Stimulated activated CD8-positive, alpha-beta memory T cell treated with anti-CD3 and anti-CD28 coated beads, Interleukin-15, amount 100 ng/mL, for 1 hour (primary cell): ENCODE measurements at places on chromosomes 6 and 20.

DNA sequence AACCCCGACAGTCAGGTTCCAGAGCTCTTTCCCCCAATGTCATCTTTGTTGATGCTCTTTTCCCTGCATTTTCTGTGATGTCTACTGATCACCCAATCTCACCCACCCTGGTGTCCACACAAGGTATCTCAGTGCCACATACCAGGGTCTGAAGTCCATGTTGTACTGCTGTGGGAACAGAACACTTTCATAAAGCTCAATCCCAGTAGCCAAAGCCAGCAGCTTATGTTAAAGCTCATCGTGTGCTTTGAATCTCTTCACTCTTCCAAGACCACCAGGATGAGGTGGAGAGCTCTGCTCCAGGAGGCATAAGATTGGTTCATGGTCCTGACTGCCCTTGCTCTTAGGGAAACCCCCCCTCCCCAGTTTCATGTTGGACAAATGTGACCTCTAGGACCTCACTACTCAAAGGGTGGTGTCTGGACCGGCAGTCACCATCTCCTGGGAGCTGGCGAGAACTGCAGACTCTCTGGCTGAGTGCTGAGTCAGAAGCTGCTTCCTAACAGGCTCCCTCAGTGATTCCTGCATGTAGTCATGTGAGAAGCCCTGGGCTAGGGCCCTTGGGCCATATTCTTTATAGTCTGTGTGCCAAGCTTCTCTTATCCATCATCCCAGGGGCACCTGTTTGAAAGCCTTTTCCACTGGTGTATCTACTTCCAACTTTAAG is 13.4 kb upstream of the CPNE5 start:
- no peak for DNase-seq

GRCh38 chr6:113570161-113570560 is 287.0 kb upstream of the MARCKS start:
- DNase-seq = no peak

DNA sequence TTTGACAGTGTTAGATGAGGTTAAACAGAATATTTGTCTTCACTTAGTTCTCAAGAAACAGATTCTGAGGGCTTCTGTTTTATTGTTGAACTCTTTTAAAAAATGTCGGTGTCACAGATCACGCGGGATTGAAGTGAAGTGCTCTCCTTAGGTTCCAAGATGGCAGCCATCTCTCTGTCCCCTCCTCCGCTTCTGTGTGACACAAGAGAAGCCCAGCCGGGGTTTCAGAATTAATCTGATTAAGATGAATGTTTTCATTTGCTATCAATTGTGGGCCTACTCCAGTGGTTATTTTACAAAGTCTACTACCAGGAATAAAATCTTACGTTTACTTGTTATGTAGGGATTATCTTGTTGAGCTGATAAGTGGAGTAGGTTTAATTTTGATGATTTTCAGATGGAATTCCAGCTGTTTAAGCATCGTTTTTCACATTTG is 10.9 kb downstream of the HIVEP1 start:
- DNase-seq = no peak

- DNase-seq = no peak
These were observed 686.4 kb downstream of the HTR1B start for GRCh38 chr6:76776876-76777275.

DNA sequence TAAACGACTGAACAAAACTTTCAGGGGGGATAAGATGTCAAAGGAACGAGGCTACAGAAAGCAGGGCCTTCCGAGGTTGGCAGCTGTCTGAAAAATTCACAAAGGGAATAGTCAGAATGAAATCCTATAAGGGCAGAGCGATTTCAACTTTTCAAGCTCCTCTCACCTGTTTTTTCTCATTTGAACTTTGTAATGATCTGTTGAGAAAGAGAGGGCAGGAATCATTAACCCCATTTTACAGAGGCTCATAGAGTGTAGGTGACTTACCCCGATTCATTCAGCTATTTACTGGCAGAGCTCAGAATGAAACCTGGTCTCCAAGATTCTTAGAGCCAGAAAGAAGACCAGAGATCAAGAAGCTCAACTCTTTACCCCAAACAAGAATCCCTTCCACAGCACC is 266.1 kb upstream of the ARID1B start:
- no peak for DNase-seq

- DNase-seq = no peak
These were observed 98.9 kb downstream of the OLIG3 start for GRCh38 chr6:137395316-137395715.

DNA sequence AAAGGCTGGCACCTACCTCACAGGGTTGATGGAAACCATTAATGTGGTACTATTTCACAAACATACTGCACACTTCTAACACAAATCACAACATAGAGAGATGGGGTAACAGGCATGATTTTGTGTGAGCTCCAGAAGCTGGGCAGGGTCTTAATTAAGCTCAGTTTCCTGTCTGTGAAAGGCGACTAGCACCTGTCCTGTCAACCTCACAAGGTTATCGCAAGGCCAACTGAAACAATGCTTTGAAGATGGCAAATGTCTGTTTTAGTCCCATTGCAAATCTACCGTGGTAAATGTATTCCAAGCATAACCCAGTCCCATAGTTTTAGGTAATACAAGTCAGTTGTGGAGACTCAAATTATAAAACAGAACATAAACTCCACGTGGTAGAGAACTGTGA is 1.3 kb upstream of the PLEKHG1 start:
- DNase-seq = no peak

GRCh38 chr6:32411566-32412327 is 4.8 kb upstream of the BTNL2 start:
- no peak for DNase-seq

GRCh38 chr6:106925948-106926347 is 48.6 kb downstream of the CD24 start:
- DNase-seq = no peak

DNA sequence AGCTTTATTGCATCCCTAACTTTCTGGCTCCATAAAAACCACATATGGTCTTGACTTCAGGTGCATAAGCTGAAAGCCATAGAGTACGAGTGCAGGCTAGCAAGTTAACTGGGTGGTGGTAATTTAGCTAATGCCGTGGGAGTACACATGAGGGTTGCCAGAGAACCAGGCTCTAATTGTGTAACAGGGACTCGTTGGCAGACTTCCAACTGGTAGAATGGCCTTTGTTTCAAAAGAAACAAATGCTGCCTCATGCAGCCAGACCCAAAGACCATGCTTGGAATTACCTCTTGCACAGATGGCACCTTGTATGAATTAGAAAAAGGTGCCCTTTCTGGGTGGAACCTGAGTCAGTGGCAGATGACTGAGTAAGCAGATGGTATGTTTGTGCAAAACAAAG is 73.2 kb downstream of the LY86 start:
- no peak for DNase-seq

DNA sequence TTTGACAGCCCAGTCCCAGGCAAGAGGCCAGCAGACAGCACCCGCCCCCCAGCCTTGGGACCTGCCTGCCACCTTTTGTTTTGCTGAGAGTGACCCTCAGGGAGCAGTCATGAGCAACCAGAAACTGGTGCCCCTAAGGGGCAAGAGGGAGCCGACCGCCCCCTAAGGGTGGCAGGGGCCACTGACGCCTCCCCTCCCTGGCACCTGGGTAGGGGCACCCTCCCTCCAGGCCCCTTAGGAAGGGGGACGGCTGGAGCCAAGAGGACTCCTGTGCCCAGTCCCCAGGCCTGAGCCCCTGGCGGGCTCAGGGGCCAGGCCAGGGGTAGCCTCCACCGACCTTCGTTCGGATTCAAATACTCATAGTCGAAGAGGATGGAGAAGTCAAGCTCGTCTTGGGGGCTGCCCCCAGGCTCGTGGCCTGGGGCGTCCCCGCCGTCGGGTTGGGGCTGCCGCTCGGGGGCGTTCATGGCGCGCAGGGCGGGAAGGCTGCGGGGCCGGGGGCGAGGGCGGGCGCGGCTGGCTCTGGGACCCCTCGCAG is 417 bp downstream of the NFATC2 start:
- DNase-seq = no peak

GRCh38 chr6:119950681-119951080 is 601.1 kb upstream of the MAN1A1 start:
- no peak for DNase-seq

DNA sequence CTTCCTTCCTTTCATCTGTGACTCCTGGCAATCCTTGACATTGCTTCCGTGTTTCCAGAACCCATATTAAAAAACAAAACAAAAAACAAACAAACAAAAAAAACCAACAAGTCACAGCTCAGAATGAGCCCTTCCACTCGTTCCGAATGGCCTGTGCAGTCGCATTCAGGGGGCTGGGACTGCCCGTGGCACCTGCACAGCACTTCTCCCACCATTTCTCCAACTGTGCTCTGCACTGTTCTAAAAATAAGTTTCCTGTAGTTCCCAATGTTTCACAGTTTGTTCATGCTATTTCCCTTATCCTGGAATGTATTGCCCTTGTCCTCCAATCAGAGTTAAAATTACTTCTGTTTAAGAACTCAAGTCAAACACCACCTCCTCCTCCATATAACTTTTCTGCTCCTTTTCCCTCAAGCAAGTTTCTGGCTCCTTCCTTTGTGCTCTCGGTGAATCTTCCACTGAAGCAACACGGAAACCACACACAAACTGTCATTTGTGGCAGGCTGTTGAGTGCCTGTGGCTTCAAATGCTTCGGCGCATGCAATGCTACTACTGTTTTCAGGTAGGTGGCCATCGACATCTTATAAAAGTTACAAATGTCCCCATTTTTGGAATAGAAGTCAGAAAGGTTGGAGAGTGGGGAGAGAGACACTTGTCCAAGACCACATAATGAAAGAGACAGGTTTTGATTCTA is 57.7 kb downstream of the PDE10A start:
- DNase-seq = no peak

GRCh38 chr6:56490993-56491392 is 151.7 kb downstream of the DST start:
- DNase-seq = no peak

- DNase-seq = no peak
These were observed 3.1 kb downstream of the GTSF1L start for GRCh38 chr20:43723735-43724134.

- no peak for DNase-seq
These were observed 127.2 kb downstream of the STXBP5 start for GRCh38 chr6:147331401-147331800.

- no peak for DNase-seq
These were observed 29.0 kb downstream of the JARID2 start for GRCh38 chr6:15274692-15275387.
